ENCODE measurements at places on chromosomes 4 and X.

DNA sequence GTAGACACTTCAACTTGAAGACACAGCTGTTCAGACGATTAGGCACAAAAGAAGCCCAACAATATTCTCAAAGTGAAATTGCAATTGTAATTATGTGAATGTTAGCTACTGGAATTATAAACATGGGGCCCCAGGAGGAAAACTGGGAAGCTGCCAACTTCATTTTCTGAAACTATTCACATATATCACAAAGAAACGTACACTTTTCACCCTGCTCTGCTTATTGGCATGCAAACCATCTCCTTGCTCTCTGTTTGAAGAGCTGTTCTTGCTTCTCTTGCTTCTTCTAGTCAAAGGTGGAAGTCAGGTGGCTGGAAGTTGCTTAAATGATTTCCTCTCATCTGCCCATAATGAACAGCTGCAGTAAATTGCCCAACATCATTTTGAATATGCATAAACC, 320.1 kb downstream of the CFAP299 start:
- no peak for DNase-seq

- no peak for DNase-seq
These were observed 97.9 kb downstream of the NR3C2 start for GRCh38 chr4:148344352-148344751.

- no peak for DNase-seq
These were observed 38.8 kb downstream of the SEC31A start for GRCh38 chr4:82851885-82852750.

DNA sequence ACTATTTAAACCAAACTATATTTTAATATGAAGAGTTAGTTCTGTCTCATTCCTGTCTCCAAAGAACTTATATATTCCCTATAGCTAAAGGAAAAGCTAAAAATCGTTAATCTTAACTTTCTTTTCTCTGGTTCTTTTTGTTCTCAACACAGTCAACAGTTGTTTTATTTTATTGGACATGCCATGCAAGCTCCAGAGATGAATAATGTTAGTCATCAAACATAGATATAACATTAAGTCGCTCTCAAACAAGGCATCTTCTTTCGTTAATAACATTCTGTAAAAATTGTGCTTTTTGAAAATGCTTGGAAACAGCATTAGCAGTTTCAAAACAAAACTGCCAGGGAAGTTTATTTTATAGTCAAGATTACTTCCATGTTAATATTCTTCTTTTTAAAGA, 117.9 kb upstream of the GPM6A start:
- no peak for DNase-seq

DNA sequence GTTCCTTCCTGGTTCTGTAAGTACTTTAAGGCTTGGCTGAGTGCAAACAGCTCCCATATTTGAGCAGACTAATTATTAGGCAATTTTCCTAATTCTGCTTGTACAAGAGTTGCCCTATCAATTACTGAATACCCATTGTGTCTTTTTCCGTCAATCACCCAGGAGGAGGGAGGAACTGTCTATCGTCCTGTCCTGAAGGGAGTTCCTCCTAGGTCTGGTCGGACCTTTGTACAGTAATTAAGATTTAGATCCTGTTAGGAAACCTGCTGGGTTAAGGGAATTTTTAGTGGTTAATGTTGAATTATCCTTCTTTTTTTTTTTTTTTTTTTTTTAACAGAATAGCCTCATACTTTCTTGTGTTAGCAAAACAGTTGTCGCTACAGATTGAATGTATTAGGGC, 130.1 kb downstream of the KDM6A start:
- no peak for DNase-seq

DNA sequence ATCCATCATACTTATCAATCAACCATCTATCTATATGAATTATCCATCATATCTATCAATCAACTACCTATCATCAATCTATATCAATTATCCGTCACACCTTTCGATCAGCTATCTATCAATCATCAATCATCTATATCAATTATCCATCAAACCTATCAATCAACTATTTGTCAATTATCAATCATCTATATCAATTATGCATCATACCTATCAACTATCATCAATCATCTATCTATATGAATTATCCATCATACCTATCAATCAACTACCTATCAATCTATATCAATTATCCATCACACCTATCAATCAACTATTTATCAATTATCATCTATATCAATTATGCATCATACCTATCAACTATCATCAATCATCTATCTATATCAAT, 70.6 kb upstream of the PPP2R3B start:
- no peak for DNase-seq

DNA sequence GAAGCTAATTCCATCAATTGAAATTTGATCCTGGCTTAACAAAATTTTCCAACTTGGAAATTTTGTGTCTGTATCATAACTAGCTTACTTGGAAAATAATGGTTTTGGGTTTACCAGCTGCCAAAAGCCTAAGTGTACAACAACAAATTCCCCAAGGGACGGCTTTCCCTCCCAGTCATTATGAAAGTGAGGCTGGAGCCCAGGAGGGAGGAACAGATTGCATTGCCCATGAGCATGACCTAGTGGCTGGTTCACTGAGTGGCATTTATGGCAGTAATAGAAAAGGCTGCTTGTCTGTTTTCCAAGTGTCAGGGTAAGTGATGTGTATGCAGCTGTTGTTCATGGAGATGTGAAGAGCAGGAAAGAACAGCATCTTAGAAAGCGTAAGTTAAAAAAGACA, 70.8 kb upstream of the HHIP start:
- DNase-seq, result no peak

GRCh38 chr4:82629238-82630000, 67.6 kb upstream of the TMEM150C start:
- no peak for DNase-seq

DNA sequence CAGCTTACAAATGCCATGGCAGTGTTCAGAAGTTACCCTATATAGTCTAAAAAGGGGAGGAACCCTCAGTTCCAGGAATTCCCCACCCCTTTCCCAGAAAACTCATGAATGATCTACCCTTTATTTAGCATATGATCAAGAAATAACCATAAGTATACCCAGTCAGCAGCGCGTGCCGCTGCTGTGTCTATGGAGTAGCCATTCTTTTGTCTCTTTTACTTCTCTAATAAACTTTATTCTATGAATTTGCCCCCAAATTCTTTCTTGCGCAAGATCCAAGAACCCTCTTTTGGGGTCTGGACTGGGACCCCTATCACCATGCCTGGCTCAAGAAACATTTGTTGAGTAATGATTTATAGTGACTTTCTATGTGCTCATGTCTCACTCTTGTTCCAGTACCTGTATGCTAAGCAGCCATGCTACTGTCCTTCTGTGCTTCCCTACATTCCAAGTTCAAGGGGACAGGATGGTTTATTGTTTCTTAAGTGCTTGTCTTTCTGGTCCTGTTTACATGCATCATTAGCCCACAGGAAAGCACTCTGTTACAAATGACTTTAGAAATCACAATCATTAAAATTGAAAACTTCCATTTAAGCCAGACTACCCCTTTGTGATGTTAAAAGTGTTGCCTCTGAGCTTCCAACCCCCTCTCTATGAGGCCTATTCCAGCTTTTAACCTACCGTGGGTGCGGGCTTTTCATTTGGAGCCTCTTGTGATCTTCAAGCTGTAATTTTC, 63.4 kb upstream of the S100G start:
- no peak for DNase-seq

DNA sequence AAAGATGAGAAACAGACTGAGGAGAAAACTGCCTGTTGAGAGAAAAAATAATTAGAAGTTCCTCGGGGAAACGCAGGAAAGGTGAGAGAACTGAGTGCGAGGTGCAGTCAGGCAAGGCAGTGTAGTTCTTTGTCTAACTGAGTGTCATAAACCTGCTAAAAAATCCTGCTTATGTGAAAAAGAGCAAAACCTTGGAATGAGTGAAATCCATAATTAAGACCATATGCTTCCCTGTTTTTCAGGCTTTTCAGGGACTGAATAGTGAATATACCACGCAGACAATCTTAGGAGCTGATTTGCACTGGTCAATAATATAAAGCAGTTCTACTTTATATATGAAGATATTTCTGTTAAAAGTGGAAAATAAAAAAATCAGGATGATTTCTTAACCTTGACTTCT, 104.9 kb downstream of the RASGEF1B start:
- no peak for DNase-seq

DNA sequence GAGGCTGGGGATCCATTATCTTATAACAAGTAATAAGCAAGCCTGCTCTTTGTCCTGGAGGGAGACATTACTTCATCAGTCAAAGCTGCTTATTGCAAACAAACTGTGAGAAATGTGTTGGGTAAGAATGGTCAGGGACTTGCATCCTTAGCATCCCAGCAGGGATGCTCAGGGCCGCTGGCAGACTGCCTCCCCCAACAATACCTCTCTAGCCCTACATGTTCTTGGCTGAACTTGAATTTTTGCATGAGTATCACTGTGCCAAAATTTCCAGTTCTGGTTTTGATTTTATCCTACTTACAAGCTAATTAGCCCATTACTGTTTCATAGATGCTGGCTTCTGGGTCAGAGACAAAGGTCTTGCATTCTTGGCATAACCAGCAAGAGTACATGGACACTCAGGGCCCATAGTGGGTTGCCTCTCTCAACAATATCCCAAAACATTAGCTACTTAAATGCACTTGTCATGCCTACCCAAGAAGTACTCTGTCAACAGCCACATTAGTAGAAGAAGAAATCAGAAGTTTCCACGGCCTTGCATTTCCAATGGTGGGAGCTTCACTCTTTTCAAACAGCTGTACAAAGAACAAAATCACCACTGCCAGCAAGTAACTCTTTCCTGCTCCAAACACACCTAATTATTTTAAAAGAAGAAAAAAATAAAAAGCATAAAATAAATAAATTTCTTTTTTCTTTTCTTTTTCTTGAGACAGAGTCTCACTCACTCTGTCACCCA, 41.9 kb upstream of the NEUROG2 start:
- DNase-seq, result no peak

DNA sequence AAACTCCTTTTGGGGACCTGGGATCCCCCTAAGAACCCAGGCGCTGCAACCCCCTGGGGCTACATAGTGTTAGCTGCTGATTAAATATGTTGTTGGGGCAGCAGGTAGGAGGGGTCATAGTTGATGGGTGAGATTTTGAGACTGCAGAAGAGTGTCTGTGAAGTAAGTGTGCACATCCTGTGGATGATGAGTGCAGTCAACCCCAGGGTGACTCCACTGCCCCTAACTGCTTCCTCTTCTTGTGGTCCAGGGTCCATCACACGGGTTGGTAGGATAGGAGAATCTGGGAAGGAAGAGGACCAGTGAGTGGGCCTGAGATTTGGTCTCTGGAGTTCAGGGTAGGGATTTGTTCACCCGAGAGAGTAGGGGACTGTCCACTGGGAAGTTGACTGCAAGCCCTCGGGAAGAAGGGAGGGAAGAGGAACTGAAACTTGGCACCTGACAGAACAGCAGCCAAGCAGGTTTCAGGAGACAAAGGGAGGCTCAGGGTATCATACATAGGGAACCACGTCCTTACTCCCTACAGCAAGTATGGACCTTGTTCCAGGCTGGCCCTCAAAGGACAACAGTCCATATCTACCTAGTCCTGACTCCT, 8.5 kb downstream of the DLG3 start:
- no peak for DNase-seq

DNA sequence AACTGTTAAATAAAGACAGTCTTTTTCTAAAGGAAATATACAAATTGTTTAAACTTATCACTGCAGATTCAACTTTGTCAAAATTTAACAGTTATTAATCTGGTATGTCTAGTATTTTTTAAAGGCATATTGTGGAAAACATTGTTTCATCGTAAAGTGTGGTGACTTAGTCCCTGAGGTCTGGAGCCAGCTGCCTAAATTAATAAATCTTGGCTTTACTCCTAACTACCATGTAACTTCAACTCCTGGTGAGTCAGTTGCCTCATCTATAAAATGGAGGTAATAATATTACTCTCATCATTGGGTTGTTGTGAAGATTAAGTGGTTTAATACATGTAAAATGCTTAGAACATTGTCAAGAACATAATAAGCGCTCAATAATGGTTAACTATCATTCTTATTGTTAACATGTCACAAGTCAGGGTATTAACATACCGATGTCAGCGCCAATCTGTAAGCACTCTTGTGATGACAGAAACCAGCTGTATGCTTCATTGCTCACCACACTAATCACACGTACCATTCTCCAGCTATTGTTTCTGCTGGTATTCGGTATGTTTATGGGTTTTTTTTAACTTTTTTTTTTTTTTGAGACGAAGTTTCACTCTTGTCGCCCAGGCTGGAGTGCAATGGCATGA, 14.1 kb upstream of the SMIM43 start:
- no peak for DNase-seq

DNA sequence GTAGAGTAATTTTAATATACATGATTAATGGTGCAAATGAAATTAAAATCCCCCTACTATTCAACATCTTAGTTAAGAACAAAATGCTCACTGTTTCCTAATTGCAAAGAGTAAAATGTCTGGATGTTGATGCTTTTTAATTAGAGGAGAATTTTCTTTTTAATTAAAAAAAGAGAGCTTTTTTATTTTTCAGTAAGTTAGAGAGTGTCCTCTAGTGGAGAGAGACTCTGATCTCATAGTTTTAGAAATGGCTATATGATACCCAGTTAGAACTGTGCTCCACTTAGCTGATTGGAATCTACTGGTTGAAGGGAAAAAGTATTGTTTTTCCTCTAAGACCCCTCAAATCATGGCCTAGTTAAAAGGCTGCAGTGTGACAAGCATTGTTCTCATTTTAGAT, 312.0 kb upstream of the MAGEB2 start:
- no peak for DNase-seq

DNA sequence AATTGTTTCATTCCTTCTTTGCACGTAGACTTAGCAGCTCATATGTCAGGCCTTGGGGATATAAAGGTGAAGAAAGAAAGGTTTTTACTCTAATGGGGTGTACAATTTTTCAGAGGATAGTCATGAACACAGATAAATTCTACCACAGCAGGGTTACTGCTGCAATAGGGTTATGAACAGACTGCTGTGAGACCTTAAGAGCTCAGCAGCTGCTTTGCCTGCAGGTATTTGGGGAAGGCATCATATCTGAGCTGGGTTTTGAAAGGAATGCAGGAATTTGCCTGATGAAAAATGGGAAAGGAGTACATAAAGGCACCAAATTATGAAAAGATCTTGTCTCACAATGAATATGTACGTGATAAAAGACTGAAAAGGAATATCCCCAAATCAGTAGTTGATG, 128.9 kb downstream of the CEP135 start:
- DNase-seq, result no peak

DNA sequence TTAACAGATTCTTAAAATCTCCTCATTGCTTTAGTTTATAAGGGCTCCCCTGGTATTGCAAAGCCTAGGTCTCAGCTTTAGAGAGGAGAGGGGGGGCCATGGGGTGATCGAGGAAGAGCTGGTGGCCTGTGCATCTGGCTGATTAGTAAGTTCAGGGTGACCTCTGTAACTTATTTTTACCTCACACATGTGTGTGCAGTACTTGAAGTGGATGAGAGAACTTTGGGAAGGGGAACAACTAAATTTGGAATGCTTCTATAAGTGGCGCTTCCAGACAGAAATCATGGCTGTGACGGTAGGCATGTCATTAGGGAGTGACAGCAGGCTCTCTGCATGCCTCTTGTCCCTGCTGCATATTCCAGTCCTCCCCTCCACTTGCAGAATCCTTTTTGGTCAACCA, 41.9 kb downstream of the FRAS1 start:
- DNase-seq, result no peak

DNA sequence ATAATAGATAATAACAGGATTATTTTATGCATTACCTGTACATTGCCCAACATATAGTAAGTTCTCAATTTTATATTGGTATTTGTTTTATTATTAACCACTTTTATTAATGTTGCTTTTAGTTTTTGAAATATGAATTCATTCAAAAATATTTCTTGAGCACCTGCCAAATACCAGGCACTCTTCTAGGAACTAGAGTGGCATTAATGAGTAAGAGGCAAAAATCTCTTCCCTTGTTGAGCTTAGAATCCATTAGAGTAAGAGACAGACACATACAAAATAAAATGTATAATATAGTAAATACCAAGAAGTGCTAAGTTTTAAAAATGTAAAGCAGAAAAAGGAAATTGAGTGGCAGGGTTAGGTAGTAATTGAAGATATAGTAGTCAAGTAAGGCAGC, 45.8 kb downstream of the TET2 start:
- DNase-seq, result no peak
